ENCODE measurements at places on chromosomes 1 and 21.

DNA sequence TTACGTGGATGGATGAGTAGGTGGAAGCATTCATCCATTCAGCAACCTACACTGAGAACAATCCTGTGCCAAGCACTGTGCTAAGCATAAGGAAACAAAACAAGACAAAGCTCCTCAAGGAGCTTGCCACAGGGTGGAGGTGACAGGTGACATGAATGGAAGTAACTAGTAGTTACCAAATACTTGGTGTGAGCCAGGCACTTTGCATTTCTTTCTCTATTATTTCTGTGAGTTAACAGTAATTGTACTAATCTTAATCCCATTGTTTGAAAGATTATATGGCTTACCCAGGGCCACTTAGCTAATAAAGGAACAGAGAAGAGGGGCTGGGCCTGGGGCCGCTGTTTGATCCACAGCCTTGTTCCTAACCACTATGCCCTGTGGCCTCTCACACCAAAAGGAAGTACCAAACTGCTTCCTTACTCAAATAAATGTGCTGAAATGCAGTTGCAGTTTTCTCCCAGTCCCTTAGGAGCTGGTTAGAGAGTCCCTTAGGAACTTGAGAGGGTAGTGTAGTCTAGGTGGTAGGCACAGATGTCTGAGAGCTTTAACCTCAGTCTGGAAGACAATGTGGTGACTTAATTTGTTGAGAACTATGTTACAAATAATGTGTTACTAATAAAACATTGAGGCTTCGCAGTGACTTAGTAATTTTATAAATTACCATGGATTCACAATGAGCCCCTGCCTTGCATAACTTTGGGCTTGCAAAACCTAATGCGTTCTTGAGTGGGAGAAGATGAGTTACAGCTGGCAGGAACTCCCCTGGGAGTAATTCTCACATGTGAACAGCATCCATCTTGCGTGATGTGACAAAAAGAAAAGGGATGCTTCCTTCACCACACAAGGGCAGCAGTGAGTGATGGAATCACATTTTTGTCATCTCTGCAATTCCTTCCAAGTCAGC is 69.8 kb downstream of the MPZL1 start:
- DNase-seq: no peak

DNA sequence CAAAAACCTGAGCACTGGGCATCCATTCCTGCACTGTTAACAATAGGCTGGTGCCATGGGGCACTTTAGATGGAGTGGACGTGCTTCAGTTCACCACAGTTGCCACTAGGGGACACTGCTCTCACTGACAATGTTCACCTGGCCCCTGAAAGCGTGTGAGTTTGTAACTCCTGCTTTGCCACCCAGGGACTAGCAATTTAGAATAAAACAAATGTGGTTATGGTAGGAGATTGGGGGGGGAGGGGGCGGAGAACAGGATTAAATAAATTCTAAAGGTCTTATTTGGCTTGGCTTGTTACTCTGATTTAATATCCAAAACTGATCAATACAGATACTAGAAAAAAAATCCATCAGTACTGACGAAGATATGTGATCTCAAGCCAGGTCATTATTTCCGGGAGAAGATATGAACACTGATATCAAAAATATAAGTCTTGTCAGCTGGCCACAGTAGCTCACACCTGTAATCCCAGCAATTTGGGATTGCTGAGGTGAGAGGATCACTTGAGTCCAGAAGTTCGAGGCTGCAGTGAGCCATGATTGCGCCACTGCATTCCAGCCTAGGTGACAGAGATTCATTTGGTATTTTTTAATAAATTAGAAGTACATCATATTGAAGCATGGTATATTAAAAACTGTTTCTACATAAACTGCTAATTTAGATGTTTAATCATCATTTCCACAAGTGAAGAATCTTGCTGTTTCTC is 23.2 kb downstream of the INTS7 start:
- peak; percentile 11 for DNase-seq

- DNase-seq: no peak
These were observed 22.8 kb upstream of the RXRG start for GRCh38 chr1:165467706-165468105.

GRCh38 chr1:209601809-209602657 is 18.5 kb downstream of the CAMK1G start:
- DNase-seq: no peak

DNA sequence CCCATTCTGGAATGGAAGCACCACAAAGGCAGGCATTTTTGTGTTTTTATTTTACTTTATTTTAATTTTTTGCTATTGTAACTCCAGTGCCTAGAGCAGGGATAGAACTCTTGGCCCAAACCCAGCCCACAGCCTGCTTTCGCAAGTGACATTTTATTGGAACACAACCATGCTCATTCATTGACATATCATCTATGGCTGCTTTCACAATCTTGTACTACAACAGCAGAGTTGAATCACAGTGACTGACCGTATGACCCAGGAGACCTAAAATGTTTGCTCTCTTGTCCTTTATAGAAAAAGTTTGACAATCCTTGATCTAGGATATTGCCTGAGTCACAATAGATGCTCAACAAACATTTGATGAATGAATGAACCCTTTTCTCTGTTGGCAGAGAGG is 83.9 kb upstream of the ATP1A1 start:
- DNase-seq: no peak

GRCh38 chr1:28027238-28027637 is 61.2 kb downstream of the EYA3 start:
- DNase-seq: no peak

- no peak for DNase-seq
These were observed 47.9 kb upstream of the GNG4 start for GRCh38 chr1:235697508-235697907.

DNA sequence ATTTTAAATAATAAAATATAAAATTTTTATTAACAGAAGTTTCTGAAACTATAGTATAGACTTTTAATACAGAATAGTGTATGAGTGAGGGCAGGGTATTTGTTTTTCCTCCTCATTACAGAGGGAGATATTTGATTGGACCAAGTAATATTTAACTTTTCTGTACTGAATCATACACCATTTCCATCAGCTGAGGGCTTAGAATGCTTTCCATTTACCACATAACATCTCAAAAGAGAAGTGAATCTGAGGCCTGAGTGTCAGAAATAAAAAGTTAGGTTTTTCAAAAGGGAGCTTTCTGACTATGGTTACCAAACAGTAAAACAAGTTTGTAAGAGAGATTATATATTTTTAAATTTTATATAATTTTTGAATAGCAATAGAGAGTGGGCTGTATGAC is 29.5 kb downstream of the TLCD4 start:
- no peak for DNase-seq

DNA sequence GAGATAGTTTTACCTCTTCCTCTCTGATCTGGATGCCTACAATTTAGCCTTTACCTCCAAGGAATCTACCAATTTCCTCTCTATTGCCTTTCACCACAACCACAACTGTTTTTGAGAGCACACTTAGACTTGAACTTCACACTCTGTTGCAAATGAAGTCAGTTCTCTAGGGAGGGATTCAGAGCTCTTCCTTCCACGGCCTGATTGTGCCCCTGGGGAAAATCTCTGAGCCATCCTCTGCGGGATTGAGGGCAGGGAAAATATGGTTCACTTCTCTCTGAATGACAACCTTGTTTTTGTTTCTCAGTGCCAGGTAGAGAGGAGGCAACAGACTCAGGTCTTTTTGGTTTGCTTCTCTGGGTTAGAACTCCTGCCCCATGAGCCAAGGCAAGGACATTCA is 35.4 kb upstream of the BCL10 start:
- no peak for DNase-seq

- DNase-seq: no peak
These were observed 7.9 kb upstream of the A3GALT2 start for GRCh38 chr1:33328817-33329216.

DNA sequence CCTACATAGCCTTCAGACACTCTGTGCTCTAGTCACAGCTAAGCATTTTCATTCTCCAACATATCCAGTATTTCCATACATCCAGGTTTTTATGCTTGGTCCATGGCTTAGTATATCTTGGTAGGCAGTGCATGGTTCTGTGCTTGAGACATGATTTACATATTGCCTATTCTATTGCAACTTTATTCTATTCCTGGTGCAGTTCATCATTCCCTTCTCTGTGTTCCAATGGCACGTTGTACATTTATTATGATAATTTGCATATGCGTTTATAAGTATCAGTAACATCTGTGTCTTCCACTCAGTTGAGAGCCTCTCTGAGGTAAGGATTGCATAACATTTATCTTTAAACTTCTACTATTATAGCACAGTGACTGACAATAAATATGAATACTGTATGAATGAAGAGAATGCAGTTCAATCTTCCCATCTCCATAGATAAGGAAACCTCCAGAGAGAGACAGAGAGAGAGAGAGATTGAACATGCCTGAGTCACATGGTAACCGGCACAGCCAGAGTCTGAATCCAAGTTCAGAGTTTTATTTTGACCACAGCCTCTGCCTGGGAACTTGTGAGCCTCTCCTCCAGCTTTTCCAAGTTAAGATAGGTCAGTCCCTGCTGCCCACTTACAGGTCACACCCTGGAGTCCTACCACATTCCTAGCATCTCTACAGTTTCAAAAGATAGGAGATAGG is 41.5 kb downstream of the PLPPR5 start:
- DNase-seq: no peak

- no peak for DNase-seq
These were observed 279.1 kb downstream of the PCP4 start for GRCh38 chr21:40146216-40146837.

- DNase-seq: no peak
These were observed 2.4 kb downstream of the DRAXIN start for GRCh38 chr1:11693917-11694316.

DNA sequence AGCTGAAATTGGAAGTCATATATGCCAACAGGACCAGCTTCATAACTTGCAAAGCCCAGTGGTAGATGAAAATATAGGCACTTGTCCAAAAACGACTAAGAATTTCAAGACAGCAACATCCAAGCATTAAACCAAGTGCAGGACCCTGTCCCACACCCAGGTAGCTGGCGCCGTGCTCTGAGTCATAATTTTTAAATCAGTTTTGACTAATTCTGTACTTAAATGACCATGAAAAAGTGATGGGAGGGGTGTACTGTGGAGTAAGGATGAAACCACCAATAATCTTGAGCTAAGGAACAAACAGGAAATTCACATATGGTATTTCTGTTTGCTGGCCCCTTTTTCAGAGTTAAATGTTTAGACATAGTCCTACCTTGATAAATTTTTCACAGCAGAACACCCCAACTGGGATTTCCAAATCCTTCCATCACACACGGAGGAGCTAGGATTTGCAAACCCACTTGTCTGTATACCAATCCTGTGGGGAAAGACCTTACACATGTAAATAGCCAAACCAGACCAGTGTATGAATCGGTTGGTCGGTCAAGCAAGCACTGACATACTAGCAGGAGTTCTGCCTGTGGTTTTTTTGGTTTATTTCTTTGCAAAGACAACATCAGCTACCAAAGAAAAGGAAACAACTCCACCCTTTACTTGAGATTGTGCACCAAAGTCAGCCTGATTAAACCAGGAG is 235.7 kb upstream of the RAB4A start:
- DNase-seq: no peak

GRCh38 chr1:57124768-57125446 is 159.1 kb upstream of the C8B start:
- no peak for DNase-seq

GRCh38 chr1:235675152-235675890 is 25.7 kb upstream of the GNG4 start:
- no peak for DNase-seq

Data from stimulated activated CD8-positive, alpha-beta memory T cell treated with anti-CD3 and anti-CD28 coated beads, Interleukin-4, amount 100 ng/mL, for 4 hours (primary cell).